ENCODE measurements at places on chromosomes 3 and 15.
A peak's percentile ranks its signal among the peaks of the same experiment; 100 is the strongest.

- no peak for DNase-seq
These were observed 126.2 kb upstream of the SYNPR start for GRCh38 chr3:63151897-63152296.

GRCh38 chr15:40240619-40241221, 1.9 kb downstream of the PAK6 start:
- no peak for DNase-seq

- DNase-seq, result no peak
These were observed 188.8 kb downstream of the FEZF2 start for GRCh38 chr3:62184559-62184958.

DNA sequence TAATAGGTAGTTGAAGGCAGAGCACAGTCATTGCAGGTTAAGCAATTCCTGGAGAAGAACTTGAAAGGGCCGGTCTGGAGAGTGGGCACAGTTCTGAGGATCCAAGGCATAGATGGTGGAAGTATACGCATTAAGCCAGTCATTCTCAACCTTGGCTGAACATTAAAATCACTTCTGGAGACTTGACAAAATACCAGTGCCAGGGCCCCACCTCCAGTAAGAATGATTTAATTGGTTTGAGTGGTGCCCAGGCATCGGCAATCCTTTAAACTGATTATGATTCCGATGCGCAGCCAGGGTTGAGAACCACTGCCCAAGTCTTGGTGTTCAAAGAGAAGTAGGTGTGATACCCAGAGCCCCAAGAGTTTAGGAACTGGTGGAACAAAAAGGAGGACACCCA, 6.9 kb upstream of the HOMER2 start:
- no peak for DNase-seq

DNA sequence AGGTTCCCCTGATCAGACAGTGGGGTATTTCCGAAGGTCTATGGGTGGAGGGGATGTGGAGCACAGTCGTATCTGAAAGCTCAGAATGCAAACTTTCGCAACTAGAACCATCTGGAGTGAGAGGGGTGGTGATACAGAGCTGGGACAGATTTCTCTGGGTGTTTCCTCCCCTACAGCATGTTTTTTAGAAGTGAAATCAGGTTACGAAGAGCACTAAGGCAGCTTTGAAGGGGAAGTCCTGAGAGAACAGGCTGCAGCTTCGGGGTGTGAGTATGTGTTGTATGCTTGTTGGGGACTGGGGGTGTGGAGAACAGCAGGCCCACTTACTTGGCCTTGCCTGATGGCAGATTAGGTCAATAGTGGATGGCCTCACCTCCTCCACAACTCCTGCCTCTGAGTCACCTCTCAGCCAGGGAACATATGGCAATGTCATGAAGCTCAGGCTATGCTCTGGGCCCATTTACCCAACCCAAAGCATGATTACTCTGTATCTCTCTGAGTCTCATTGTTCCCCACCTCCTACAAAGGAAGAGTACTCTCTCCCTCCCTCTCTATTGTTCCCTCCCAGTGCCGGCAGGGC, 107.2 kb upstream of the RASGRP1 start:
- peak; percentile 40 for DNase-seq

GRCh38 chr3:55309336-55309735, 177.8 kb downstream of the WNT5A start:
- no peak for DNase-seq

GRCh38 chr3:124532071-124532470, 198.2 kb upstream of the UMPS start:
- no peak for DNase-seq

GRCh38 chr3:158753854-158754253, 21.6 kb upstream of the RARRES1 start:
- no peak for DNase-seq

- DNase-seq, result no peak
These were observed 2.6 kb upstream of the BCL2A1 start for GRCh38 chr15:79973456-79974195.

DNA sequence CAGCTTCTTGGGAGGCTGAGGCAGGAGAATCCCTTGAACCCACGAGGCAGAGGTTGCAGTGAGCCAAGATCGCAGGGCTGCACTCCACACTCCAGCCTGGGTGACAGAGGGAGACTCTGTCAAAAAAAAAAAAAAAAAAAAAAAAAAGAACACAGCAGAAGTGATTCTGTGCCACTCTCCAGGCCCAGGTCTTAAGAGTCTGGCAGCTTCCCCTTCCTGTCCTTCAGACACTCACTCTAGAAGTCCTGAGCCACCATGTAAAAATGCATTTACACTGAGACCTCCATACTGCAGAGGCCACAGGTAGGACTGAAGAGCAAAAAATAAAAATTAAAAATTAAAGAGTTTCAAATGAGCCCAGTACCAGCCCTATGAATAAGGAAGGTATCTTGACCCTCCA, 11.8 kb upstream of the CDV3 start:
- DNase-seq, result no peak

- no peak for DNase-seq
These were observed 13.8 kb downstream of the BDH1 start for GRCh38 chr3:197541756-197542539.

DNA sequence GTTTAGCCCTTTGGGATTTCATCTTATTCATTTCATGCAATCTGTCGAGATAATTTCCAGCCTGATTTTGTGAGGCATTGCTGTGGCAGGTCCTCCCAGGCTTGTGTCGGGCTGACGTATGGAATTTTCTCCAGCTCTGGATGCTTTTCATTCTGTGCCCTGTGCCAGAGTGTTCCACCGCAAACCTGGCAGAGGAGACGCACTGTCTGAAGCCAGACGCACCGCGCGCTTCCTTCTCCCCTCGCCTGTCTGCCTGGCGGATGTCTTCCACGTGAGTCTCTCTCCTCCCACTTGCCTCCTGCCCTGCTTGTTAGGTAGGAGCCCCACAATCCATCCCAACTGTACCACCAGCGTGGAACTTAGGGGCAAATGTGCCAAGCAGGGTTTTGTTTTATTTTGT, 20.1 kb upstream of the GLCE start:
- no peak for DNase-seq

DNA sequence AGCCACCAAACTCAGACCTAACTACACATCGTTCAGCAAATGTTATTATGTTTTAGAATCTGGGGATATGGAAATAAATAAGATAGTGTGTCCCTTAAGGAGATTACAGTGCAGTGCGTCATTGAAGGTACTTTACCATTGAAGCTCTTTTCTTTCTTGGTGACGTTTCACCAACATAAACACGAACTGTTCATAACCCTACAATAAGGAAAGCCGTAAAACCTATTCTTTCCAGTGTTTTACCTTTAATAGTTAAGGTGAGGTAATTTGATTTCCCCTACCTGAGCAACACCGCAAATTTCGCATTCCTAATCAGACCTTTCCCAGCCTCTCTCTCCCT, 826 bp downstream of the CCDC66 start:
- DNase-seq, result no peak

- no peak for DNase-seq
These were observed 122.7 kb downstream of the B3GALNT1 start for GRCh38 chr3:160982491-160982890.

DNA sequence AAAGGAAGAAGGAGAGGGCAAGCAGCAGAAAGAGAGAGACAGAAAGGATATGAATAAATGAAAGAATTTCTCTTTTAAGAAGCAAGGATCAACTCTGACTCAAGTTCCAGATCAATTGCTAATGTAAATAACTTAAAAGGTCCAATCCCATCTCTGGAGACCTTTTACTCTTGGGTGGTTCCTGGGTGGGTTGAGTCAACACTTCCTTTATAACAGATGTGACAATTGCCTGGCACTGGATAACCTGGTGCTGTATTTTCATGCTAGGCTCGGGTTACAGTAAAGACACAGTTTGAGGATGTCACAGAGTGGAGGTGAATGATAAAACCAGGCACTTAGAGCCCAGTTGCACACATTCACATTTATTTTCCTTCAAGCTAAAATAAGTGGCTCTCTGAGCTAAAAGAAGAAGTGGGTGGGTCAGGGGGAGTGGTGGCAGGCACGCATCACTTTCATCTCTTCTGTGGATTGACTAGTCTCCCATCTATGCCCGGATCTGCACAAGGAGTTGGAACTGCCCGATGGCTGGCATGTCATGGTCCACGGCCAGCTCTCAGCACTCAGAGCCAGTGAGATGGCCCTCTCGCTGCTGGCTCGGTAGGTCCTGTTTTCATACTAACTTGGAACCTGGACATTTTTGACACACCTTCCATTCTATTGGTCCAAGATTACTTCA, 465.8 kb downstream of the FOXP1 start:
- no peak for DNase-seq

GRCh38 chr3:107986505-107986904, 104.3 kb downstream of the CD47 start:
- DNase-seq, result no peak

DNA sequence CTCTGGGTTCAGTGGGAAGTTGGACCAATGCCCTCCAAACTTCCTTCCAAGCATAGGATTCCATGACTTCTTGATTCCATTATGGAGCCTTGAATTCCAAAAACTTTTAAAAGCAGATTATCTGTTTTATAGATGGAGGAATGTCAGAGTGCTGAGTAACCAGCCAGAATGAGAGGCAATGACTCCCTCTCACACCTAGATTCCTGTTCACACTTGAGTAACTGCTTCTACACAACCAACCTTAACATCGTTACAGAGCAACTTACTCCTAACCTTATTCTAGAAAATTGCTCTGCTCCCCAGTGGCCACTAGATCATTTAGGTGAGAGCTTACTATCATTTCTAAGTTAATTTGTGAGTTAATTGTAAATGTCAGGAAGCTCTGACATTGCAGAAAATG, 24.2 kb upstream of the NR2F2 start:
- no peak for DNase-seq

DNA sequence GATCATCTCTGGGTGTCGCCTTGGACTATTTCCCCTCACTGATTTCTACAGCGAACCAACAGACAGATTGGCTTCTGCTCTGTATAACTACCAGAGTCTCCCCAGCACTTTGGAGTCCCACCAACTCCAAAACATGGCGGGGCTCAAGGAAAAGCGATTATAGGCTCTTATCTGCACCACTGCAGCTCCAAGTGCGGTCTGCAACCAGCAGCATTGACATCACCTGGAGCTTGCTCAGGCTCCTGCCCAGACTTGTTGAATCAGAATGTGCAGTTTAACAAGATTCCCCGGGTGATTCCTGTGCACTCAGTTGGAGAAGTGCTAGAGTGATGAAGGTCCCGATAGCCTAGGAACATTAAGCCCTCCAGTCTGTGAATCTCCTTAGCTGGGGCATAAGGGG, 9.0 kb downstream of the CCK start:
- DNase-seq, result no peak

GRCh38 chr15:31292391-31293015, 34.1 kb upstream of the KLF13 start:
- no peak for DNase-seq

DNA sequence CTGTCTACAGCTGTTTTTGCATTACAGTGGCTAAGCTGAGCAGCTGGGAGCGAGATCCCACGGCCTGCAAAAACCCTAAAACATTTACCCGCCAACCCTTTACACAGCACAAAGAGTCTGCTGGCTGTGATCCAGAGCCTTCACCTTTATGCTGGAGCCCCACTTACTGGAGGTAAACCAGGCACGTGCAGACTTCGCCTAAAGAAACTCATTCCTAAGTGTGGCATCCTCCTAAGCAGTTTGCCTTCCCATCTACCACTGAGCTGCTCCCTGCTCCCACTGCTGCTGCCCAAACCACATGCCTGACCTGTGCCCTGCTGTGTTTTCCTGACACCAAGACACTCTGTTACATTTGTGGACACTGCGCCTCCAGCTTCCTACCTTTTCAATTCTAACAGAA, 53.0 kb downstream of the CHSY1 start:
- DNase-seq, result no peak

- DNase-seq, result no peak
These were observed 35.7 kb downstream of the SQOR start for GRCh38 chr15:45670511-45670910.

- no peak for DNase-seq
These were observed 281.3 kb downstream of the UBE2E2 start for GRCh38 chr3:23484386-23484785.
